ENCODE measurements at places on chromosomes 11 and 22. TPM values are rescaled to one million over a fixed set of nuclear protein-coding genes. Genes with fewer than 3 reads are reported as not detected.

- DNase-seq = no peak
These were observed 24.6 kb downstream of the DCPS start for GRCh38 chr11:126328444-126328843.

Gene CCDC81
- total RNA-seq = 0.67 TPM

Gene PTGDR2
- 0.86 TPM for total RNA-seq

Gene GGT1
- total RNA-seq = 13.7 TPM

GRCh38 chr11:18203723-18204122, 31.1 kb downstream of the MRGPRX4 start:
- no peak for DNase-seq

DNA sequence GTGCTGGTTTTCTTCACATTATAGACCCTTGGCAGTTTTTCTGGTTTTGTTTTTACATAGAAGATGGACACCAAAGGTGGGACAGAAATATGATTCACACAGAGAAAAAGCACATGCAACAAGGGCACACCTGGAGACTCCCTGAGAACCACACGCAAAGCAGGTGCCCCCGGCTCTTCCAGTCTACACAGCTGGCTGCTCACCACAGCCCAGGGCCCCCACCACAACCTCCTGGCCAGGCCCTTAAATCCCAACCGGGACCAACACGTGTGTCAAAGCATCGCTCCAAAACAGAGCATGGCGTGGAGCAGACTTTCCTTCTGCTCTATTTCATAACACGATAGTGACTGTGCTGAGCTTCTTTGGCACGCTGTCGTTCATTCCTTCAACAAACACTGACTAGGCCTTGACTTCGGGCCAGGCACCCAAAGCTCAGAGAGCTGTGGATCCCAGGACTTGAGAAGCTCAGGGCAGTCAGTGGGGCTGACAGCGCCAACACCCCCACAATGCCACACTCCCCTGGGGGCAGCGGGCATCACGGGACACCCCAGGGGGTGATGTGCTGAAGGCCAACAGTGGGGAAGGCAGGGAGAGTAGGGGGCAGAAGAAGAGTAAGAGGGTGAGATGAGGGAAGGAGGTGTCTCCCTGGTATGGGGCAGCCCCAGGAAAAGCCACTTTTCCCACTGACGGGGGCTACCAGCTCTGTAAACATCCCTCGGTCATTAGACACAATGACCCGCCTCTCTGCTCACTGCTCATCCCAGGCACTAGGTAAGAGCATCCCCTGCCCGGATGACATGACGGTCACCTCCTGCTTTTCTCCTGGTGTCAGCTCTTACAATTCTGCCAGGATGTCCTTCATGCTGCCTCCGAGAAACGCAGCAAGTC, 26.0 kb downstream of the CELSR1 start:
- no peak for DNase-seq

DNA sequence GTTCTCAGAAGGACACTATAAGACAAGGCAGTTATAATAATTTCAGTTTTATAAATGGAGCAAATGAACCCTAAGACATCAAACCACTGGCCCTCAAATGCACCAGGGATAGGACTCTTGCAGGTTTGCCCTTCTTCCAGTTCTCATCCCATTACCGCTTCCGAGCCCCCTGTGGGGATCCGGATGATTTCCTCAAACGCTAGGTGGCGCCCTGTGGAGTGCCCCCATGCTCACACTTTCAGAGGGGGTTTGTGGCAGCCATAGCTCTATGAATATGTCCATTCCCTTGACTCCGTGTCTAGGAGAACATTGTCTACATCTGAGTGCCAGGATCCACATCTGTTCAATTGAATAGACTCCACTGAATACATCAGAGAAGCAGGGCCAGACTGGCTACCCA, 816.3 kb downstream of the NTM start:
- DNase-seq = no peak

GRCh38 chr11:68998390-68998911, 14.6 kb downstream of the MRGPRF start:
- no peak for DNase-seq

Gene GPR83
- total RNA-seq = not detected

DNA sequence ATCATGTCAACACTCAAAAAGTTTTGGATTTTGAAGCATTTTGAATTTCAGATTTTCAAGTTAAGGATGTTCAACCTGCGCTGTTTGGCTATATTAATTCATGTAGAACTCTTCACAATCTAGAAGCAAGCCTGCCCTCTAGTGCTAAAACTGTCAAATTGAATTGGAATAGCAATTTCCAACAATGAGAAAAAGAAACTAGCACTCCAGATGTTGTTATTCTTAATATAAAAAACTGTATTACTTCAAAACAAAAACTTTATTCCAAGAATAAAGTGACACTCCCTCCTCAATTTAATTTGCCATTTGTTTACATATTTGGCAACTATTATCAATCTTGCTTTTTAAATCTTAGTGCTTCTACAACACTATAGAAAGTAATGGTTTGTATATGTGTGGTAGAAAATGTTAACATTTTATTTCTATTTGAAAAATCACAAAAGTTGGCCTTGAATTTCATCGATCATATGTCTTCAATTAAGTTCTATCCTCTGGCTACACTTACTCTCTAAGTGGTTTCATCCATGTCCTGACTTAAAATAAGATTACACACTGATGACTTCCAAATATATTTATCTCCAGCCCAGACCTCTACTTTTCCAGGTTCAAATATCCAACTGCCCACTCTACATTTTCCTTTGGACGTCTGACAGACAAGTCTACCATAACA, 36.6 kb downstream of the DCUN1D5 start:
- no peak for DNase-seq

Gene DDX25
- not detected for total RNA-seq

Gene HBD
- total RNA-seq = not detected

DNA sequence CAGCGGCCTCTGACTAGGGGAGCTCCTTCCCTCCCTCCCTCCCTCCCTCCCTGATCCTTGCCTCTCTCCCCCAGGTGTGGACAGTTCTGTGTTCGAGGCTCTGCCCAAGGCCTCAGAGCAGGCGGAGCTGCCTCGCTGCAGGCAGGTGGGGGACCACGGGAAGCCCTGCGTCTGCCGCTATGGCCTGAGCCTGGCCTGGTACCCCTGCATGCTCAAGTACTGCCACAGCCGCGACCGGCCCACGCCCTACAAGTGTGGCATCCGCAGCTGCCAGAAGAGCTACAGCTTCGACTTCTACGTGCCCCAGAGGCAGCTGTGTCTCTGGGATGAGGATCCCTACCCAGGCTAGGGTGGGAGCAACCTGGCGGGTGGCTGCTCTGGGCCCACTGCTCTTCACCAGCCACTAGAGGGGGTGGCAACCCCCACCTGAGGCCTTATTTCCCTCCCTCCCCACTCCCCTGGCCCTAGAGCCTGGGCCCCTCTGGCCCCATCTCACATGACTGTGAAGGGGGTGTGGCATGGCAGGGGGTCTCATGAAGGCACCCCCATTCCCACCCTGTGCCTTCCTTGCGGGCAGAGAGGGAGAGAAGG, 11.1 kb upstream of the POU2F3 start:
- no peak for DNase-seq

DNA sequence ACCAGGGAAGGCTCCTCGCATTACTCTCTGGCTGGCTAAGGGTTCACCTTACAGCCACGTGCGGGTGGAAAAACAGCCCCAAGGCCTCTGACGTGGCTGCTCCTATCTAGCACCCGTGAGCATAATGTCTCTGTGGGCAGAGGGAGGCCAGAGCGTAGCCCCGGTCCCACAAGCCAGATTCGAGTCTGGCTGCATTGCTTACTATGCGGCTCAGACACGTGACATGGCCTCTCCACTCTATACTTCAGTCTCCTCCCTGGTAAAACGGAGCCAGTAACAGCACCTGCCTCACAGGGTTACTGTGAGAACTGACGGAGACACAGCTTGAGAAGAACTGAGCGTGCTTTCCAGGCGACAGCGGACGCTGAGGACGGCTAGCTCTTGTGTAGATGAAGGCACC, 105.8 kb upstream of the BID start:
- no peak for DNase-seq

Gene HEPACAM
- total RNA-seq = not detected

Gene FAM83F
- total RNA-seq = not detected

Gene GLB1L2
- total RNA-seq = 1.7 TPM

DNA sequence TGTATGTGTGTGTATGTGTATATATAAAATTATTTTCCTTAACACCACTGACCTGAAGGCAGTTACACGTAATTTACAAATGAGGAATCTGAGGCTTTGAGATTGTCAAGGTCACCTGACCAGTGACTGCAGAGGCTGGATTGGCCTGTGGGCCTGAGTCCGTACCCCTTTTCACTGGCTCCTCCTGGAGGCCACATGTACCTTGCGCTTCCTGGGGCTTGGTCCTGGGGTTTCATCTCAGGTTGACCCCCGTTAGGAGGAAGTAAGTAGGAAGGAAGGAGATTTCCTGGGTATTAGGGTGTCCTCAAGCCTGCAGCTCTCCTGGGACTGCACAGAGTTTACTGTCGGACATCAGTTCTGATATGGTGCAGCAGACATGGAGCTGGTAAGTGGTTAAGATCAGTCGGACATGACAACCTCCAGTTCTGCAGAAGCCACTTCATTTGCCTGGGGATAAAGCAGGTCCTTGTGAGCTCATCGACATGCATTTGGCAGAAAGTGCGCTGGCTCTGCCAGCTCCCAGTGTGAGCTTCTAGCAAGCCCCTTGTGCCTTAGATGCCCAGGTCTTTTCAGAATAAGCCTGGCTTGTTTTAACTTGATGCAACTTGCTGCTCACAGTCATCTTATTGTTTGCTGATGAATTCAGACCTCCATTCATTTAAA, 36.6 kb downstream of the ST3GAL4 start:
- DNase-seq = no peak

GRCh38 chr11:1701091-1701807, 4.3 kb downstream of the KRTAP5-6 start:
- no peak for DNase-seq

DNA sequence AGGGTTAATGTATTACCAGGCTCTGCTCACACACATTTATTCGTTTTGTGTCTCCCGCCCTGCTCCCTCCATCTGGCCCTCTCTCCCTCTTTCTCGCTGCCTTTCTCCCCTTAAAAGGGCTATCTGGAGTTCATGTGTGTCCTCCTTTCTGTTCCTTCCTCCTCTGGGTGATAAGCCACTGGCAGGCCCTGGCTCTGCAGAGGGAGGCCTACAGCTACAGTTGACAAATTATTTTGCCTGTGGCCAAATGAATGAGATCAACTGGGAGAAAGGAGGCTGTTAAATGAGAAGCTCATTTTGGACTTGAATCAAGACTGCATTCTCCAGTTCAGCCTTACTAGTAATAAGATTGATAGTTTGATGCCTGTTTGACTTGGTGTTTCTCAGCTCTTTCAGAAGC, 17.5 kb upstream of the OPCML start:
- no peak for DNase-seq

Gene MMP10
- total RNA-seq = not detected

GRCh38 chr22:43796567-43796966, 15.5 kb downstream of the EFCAB6 start:
- no peak for DNase-seq

DNA sequence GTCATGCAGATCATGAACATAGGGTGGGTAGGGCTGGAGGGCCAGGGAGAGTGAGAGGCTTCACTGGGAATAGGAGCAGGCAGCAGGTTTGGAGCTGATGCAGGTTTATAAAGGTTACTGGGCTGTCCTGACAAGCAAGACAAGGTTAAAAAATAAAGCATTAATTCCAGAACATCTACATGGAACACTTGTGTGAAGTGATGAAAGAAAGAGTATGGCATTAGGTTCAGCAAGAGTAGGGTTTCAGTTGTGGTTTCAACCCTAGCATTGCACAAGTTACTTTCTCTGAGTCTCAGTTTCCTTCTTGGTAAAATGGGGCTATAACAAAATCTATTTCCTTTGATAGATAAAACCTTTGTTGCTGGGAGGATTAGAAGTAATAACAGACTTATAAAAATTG, 114.6 kb upstream of the SESN3 start:
- no peak for DNase-seq
